ENCODE measurements at places on chromosomes 1 and 21.

- DNase-seq, result no peak
Measured at GRCh38 chr21:45405271-45405818, 380 bp downstream of the COL18A1 start.

DNA sequence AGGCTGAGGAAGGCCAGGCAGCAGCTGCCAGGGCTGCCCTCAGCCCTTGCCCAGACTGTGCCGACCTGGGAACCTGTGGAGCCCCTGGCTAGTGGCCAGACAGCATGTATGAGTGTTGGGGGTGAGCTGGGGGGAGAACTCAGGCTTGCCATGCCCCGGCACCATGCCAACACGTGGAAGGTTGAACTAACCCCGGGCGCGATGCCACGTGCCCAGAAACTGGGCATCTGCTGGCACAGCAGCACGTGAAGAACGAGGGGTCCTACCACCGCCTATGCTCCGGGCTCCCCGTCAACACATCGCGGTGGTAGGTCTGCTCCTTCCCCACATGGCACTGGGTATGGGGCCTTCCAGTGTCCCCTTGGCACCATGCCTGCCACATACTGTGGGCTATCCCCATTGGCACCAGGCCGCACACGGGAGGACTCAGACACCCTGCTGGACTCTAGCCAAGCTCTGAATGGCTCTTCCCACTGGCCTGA, 68.7 kb downstream of the CASZ1 start:
- DNase-seq, result no peak

DNA sequence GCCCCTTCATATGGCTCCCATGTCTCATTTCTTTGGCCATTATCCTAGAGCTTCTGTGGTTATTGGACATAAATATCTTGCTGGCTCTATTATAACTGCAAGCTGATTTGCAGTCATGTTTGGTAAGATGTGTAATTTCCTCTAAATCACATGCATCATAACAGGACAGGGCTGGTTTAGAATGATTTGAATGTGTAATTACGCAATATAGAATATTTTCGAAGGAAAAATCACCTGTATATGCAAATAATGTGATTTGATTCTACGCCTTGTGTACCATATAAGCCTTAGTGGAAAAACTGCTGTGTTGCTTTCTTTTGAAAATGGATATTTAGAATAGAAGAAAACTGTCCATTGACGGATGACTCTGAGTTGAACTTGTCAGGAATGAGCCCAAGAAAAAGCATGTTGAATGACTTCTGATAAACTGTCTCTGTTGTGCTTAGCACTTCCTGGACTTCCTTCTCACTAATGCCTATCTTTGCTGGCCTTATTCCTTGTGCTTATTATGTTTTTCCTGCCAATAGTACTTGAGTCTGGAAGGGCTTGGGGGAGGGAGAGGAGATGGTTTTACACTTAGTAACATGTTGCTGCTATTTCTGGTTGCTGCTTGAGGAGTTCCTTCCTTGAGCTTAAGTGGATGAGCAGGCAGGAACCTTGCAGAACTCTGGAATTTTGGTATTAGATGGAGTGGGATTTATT, 6.5 kb downstream of the CACHD1 start:
- peak; percentile 75 for DNase-seq

- DNase-seq, result no peak
Measured at GRCh38 chr1:98949621-98950020, 55.0 kb downstream of the PLPPR5 start.

DNA sequence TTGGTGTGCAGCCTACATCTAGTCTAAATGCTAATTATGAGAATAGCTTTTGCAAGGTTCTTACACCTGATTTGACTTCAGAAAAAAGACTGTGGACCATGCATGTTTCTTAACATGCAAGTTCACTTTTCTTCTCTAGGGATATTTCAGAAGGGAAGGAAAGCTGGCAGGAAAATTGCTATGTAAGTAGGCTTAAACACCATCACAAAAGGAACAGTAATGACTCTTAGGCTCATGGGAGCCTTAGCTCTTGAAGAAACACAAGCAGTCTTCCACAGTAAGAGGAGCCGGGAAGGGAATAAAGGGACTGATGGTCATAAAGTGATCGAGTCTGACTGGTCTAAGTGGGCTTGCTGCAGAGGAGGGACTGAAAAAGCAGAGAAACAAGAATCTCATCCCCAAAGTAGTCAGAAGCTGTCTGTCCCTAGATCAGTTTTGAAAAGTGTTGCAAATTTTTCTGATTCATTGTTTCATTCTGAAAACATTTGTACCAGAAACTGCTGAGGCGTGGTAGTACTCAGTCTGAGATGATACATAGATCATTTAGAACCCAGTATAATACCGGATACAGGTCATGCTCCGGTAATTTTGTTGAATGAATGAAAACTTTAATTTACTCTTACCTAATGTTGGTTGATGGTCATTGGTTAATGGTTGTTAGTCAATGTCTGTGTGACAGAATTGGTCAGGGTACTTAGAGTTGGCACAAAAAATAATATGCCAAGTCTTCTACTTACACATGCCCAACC, 40.9 kb downstream of the SMYD2 start:
- no peak for DNase-seq
